ENCODE measurements at places on chromosomes 5 and 9. TPM values are rescaled to one million over a fixed set of nuclear protein-coding genes. Genes with fewer than 3 reads are reported as not detected.

Gene SMIM33
- total RNA-seq = not detected

Gene RGMB
- 51.9 TPM for total RNA-seq

Gene HSPA9
- total RNA-seq = 206 TPM

Gene SPAAR
- total RNA-seq = 0.31 TPM

Gene PCDHGB4
- 12.9 TPM for total RNA-seq

Gene PCDHGA8
- 8.0 TPM for total RNA-seq

Gene C5orf34
- 4.4 TPM for total RNA-seq

Gene RNF208
- 1.4 TPM for total RNA-seq

Gene ABLIM3
- 5.8 TPM for total RNA-seq

Gene SLC24A2
- 10.8 TPM for total RNA-seq

Gene CHMP5
- total RNA-seq = 92.8 TPM

Gene TMOD1
- total RNA-seq = 22.8 TPM

Gene PKD2L2
- not detected for total RNA-seq

Gene IL4
- total RNA-seq = not detected
